ENCODE measurements at places on chromosomes 13 and 19.

- no peak for DNase-seq
These were observed 53.2 kb downstream of the GPR12 start for GRCh38 chr13:26707122-26708006.

GRCh38 chr13:37681281-37682032, 82.9 kb upstream of the POSTN start:
- no peak for DNase-seq

DNA sequence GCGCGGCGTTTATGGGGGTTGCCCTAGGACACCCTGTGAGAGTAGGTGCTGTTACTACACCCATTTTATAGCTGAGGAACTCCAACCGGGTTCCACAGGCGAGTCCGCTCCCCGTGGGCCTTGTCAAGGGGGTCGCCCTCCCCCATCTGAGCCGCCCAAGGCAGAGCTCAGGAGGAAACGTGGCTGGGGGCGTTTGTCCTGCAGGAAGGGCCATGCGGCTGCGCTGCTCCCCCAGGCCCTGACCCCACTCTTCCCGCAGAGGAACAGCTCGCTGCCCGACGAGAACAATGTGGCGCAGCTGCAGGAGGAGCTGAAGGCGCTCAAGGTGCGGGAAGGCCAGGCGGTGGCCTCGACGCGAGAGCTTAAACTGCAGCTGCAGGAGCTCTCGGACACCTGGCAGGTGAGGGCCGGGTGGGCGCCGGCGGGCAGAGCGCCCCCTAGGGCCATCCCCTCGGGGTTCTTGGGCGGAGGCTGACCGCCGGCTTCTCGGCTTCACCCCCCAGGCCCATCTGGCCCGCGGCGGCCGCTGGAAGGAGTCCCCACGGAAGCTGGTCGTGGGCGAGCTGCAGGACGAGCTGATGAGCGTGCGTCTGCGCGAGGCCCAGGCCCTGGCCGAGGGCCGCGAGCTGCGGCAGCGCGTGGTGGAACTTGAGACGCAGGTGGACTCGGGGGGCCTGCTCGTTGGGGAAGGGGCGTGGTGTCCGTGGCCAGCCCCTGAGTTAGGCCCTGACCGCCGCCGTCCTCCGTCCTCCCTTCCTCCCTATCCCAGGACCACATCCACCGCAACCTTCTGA, 12.4 kb downstream of the PRR36 start:
- no peak for DNase-seq

- DNase-seq, result no peak
These were observed 39.8 kb upstream of the TPM4 start for GRCh38 chr19:16036397-16036925.

DNA sequence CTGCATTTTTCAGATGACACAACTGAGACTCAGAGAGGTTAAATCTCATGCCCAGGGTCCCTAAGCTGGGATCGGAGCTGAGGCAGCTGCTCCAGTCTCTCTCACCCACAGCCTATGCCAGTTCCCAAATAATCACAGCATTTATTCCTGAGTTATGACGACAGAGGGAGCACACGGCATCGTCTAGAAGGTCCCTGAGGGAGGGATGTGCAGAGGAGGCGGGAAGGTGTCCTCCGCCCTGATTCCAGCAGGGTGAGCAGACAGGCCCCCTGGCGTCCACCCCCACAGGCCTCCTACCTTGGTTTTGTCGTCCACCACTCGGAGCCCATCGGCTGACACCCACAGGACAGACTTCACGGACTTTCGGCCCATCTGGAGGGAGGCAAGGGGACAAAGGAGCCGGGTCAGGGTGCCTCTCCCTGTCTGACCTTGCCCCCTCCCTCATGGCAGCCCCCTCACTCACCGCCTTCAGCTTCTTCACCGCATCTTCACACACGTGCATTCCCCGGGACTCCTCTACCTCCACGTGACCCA, 8.0 kb downstream of the NUMBL start:
- DNase-seq, result no peak

GRCh38 chr13:72005455-72005854, 138.5 kb upstream of the DACH1 start:
- DNase-seq, result no peak

DNA sequence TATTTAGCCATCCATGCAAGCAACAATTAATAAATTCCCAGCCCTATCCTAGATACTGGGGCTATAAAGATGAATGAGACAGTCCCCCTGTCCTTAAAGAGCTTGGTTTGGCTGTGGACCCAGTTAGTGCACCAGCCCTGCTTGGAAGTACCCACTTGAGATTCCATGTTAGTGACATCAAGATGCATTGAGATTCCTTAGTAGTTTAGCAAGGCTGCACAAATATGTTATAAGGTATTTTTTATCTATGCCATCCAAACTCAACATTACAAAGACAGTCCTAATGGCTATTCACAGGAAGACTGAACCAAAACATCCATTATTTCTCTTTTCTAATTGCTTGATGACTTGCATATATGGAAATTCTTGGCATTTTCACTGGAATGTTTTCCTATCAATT, 48.8 kb upstream of the RAP2A start:
- DNase-seq, result no peak

DNA sequence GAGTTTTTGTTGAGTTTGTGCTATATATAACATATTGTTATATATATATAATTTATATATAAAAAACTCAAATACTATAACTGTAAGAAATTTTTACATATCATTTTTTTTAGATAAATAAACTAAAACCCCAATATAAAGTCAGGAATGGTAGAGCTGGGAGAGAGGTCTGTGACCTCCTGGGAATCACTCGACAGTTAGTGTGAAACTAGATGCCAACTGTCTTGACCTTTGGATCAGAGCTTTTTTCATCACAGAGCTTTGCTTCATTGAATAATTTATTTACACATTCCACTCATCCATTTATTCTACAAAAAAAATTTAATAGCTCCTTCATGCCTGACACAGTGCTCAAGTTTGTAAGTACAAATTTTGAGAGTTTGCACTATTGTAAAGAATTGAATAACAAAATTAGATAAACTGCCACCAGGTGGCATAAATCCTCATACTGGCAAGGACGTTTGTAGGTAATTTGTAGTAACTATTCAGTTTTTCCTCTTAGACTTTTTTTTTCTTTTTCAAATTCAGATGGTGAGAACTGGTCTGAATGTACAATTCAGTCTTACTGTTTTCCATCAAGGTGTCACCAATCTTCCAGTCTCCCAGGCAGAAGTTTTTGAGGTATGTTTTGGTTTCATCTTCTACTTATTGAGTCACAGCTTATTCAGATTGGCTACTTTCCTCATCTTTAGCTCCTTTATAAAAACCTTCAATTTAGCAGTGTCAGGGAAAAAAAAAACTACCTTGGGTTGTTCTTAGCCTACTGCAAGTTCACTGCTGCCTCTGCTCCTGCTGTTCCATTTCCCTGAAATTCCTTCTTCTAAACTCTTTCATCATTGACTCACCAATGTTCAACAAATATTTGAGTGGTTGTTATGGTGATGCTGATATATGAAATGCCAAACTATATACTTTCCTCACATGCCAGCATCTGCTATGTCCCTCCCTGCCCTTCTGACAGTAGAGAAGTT, 28.7 kb downstream of the LACC1 start:
- no peak for DNase-seq

DNA sequence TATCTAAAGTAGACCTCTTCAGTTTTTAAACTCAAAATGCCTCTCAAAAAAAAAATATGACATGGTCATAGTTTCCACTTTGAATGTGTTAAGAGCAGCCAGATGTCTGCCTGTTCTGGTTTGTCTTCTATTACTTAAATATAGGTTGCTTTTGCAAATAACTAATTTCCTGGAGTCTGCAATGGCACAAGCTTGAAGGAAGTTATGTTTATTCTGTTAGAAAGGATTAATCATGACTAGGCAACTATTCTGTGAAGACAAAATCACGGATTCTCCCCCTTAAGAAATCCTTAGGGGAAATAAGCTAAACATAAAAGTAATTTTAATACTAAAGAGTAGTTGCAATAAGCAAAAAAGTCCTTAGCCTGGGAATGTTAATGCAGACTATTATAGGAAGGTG, 26.3 kb downstream of the SKA3 start:
- no peak for DNase-seq

DNA sequence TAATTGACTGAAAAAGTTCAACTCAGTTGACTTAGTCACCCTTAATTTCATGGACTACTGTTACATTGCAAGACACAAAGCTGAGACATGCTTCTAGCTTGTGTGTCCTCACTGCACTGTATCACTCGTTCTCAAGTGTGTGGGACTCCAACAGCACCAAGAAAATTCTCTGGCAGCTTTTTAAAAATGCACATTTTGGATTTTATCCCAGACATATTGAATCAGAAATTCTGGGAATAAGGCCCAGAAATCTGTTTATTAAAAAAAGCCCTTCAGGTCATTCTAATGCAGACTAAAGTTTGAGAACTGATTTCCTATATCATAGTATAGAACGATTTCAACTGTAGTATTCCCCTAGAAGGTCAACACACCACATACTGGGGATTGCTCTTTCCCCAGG, 1485.3 kb downstream of the PCDH9 start:
- DNase-seq, result no peak

GRCh38 chr19:18644196-18645034, 7.6 kb downstream of the KLHL26 start:
- no peak for DNase-seq

DNA sequence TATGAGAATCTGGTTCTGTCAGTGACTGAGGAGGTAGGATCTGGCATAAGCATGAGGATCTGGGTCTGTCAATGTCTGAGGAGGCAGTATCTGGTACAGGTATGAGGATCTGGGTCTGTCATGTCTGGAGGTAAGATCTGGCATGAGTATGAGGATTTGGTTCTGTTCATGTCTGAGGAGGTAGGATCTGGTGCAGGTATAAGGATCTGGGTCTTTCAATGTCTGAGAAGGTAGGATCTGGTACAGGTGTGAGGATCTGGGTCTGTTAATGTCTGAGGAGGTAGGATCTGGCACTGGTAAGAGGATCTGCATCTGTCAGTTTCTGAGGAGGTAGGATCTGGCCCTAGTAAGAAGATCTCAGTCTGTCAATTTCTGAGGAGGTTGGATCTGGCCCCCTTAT, 12.4 kb upstream of the PDCD2L start:
- DNase-seq, result no peak

- no peak for DNase-seq
These were observed 127.6 kb downstream of the URI1 start for GRCh38 chr19:30069535-30070197.

GRCh38 chr19:13872695-13873389, 4.1 kb upstream of the NANOS3 start:
- no peak for DNase-seq

- DNase-seq, result no peak
These were observed 4.0 kb downstream of the MRPL54 start for GRCh38 chr19:3766520-3766919.

- no peak for DNase-seq
These were observed 174.4 kb downstream of the SLC7A1 start for GRCh38 chr13:29421118-29421517.

GRCh38 chr19:408441-408901, 476 bp downstream of the C2CD4C start:
- no peak for DNase-seq

GRCh38 chr19:53904909-53905308, 4.2 kb upstream of the CACNG7 start:
- DNase-seq, result no peak

DNA sequence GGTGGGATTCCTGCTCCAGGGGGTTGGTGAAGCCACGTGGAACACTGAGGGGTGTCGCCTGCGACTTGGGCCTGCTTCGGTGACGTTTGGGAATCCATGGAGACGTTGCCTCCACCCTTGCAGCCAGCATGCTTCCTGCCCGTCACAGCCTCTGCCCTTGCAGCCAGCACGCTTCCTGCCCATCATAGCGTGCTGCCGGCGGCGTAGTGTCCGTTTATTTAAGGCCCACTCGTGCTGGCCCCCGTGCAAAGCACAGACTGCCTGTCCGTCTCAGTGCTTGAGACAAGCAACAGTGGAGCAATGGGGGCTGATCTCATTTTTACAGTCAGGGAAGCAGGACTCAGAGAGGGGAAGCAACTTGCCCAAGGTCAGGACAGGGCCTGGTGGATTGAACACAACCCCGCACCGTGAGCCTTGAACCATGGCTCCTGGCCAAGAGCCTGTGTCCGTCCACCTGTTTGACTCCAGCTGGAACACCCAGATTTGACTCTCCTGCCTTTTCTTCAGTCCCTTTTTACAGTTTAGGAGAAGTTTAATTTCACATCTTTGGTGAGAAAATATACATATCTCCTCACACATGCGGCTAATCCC, 149.6 kb downstream of the TEX29 start:
- DNase-seq, result no peak

GRCh38 chr19:13849991-13850909, 26.7 kb upstream of the NANOS3 start:
- DNase-seq, result no peak

DNA sequence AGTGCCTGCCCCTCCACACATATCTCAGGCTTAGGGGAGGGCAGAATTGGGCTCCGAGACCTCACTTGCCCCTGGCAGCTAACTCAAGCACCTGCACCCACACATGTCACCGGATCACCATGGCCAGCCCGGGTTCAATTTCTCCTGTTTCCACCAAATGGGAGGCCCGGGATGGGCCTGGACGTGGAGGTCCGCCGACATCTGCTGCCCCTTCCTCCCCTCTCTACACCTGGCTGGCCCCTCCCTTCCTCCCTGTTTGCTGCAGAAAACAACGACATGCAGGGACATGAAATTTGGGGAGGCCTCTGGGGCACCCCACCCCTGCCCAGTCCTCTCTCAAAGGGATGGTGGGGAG, 1.3 kb downstream of the PRKD2 start:
- DNase-seq, result no peak

GRCh38 chr19:18191640-18192062, 1.4 kb upstream of the MPV17L2 start:
- DNase-seq, result no peak

DNA sequence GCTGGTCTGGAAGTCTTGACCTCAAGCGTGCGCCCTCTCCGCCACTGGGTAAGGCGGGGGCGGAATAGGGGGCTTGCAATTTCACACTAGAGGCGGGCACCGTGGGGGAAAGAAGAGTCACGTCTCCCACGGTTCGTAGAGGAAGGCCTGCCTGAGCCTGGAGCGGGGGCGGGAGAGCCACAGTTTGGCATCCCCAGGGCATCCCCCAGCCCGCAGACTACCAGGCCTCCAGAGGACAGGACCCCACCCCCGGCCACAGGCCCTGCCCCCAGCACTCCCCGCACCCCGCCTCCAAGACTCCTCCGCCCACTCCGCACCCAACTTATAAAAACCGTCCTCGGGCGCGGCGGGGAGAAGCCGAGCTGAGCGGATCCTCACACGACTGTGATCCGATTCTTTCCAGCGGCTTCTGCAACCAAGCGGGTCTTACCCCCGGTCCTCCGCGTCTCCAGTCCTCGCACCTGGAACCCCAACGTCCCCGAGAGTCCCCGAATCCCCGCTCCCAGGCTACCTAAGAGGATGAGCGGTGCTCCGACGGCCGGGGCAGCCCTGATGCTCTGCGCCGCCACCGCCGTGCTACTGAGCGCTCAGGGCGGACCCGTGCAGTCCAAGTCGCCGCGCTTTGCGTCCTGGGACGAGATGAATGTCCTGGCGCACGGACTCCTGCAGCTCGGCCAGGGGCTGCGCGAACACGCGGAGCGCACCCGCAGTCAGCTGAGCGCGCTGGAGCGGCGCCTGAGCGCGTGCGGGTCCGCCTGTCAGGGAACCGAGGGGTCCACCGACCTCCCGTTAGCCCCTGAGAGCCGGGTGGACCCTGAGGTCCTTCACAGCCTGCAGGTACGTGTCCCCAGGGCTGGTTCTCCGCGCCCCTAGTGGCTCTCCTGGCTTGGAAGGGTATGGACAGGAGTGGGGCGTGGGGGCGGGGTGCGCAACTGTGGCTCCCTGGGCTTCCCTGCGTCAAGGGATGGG, at the start of gene ANGPTL4:
ANGPTL4 (plus strand) TSS at position 353 of the 969 bp plus-strand sequence; CDS start at position 520, 167 bp downstream.
- no peak for DNase-seq
